Mucosa of gallbladder (tissue), 1 donor: ENCODE measurements at places on chromosomes 11 and 22. TPM values are rescaled to one million over a fixed set of nuclear protein-coding genes. Genes with fewer than 3 reads are reported as not detected.

DNA sequence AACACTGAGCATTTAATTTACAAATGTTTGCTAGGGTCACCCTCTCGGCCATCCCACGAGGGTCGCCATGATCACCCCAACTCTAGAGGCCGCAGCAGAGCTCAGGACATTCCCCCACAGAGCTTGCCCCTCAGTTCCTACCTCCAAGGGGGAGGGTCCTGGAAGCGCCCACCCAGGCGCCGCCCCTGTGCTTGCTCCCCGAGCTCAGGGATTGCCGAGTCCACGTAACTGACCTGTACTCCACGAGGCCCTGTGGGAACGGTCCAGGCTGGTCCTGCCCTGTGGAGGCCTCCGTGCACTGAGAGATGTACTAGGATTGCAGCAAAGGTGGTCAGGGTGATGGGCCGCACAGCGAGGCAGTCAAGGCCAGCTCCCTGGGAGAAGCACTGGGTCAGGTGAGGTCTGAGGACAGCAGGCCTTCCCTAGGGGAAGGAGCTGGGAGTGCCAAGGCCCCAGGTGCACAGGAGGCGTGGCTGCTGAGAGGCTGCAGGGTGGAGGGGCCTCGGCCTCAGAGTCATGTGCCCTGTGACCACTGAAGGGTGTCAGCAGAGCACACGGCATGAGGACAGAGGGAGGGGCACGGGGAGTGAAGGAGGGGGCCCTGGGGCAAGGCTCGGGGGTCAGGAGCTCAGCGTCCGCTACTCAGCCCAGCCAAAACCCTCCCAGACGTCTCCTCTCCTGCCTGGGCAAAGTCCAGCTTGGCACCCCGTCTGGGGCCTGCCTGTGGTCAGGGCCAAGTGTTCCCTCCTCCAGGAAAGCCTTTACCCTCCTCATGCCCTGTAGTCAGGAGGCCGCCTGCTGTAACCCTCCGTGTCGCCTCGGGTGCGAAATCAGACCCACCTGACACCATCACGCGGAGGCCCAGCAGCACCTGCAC is 2.4 kb upstream of the MIOX start:
- peak; percentile 59 for DNase-seq

DNA sequence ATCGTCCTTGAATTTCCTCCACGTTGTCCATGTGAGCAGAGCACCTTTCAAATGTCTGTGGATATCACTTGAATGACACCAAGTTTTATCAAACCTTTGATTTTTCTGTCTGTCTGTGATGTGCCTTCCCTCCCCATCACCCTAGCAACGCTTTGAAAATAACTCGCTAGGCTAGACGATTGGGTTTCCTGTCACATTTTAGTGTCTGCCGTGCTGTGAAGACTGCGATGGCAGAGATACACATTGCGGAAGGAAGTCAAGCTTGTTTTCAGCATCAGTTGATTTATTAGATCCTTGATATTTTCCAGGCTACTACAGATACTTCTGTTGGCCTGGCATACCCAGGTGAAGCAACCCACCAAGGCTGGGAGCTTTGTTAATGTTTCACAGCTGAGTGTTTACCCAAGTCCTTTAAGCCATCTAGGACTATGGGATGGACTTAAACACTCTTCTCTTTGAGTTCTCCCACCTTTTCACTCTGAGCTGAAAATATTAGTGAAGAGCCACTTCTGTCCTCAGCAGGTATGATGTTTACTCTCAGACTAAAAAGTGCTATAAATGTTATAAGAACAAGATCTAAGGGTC is 93.6 kb upstream of the CD44 start:
- DNase-seq = peak; percentile 48

The TEF gene
- total RNA-seq = 28.4 TPM

The OVOL1 gene
- total RNA-seq = 3.5 TPM

GRCh38 chr11:134925432-134925831 is 513.4 kb upstream of the B3GAT1 start:
- DNase-seq = no peak

DNA sequence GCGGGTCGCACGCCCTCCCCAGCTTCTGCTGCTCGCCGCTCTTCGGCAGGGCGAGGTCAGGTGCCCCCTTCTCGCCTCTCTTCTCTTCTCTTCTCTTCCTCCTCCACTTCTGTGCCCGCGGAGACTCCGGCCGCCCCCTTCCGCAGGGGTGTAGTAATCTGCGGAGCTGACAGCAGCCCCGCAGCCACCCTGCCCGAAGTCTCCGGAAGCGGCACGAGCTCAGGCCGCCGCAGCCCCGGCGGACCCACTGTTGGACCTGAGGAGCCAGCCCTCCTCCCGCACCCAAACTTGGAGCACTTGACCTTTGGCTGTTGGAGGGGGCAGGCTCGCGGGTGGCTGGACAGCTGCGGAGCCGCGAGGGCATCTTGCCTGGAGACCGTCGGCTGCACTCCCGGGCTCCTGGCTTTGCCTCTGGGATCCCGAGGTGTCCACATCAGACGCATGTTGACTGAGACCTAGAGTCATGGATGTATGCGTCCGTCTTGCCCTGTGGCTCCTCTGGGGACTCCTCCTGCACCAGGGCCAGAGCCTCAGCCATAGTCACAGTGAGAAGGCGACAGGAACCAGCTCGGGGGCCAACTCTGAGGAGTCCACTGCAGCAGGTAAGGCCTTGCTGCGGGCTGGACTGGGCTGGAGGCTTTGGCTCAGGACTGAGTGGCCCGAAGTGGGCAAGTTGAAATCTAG is 486 bp downstream of the STIM1 start:
- DNase-seq = no peak

The SLC1A2 gene
- 0.58 TPM for total RNA-seq

DNA sequence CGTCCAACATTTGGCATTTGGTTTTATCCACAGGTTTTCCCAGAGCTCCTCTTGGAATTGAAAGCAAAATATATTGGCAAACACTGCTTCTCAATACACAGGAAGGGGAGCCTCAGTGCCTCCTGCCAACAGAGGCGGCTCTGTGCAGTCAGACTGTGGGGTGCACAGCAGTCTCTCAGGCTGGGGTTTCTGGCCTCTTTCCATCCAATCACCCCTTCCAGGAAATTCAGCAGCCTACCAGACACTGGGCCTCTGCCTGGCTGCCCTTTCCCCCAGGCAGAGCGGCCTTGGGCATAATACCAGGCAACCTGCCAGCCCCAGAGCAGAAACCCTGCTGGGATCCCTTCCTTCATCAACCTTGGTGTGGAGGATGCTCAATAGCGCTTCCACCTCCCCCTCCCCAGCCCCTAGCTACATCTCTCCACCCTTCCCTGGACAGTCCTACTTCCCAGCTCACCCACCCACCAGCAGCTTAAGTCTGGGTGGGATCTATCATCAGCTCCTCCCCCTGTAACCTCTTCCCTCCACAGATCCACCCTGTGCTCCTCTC is 17.8 kb upstream of the RAPSN start:
- peak; percentile 37 for DNase-seq

The MUC15 gene
- not detected for total RNA-seq

The CATSPERZ gene
- 0.29 TPM for total RNA-seq

The RAB36 gene
- total RNA-seq = 22.3 TPM

DNA sequence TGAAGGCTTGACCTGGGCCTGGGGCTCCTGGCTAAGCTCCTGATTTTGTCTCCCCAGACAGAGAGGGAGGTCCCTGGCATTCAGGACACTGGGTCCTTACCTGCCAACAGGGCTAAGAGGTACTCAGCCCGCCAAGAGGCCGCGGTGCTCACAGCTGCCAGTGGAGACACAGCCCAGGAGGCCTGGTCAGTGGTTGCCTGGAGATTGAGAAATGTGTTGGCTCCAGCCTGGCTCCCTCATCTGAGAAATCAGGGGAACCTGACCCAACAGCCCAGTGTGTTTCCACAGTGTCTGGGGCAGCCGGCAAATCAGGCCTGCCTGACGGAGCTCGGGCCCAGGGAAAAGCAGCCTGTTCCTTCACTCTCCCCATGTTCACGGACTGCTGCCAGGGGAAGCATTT is 79.4 kb upstream of the NAV2 start:
- peak; percentile 22 for DNase-seq

The TRIM49 gene
- not detected for total RNA-seq

The WEE1 gene
- 108 TPM for total RNA-seq

DNA sequence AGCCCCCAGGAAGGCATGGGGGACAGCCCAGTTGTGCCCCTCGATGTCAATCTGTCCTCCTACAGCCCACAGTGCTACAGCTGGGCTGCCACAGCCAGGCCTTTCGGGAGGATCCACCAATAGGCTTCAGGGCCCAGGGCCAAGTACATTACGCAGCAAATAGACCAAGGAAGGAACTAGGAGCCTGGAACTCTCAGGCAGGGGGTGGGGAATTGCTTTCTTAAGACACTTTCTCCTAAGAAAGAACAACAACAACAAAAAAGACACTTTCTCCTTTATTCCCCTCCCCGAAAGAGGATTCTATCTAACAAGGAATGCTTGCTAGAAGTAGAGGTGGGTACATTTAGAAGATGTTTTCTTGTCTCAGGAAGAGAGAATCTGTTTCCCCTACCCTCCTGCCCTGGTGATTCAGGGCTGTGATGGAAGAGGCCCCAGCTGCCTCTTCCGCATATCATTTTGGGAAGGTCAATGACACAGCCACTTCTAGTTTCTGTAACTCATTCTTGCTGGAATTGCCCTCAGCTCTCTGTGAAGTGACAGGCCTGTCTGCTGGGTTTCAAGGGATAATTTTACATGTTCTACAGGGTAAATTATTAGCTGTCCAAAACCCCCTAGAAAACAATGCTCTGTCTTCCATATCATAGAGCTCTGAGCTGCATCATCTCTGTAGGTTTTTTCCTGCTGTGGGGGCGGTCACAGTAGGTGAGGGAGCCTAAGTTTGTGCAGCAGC is 6.0 kb upstream of the MALAT1 start:
- DNase-seq = peak; percentile 85

DNA sequence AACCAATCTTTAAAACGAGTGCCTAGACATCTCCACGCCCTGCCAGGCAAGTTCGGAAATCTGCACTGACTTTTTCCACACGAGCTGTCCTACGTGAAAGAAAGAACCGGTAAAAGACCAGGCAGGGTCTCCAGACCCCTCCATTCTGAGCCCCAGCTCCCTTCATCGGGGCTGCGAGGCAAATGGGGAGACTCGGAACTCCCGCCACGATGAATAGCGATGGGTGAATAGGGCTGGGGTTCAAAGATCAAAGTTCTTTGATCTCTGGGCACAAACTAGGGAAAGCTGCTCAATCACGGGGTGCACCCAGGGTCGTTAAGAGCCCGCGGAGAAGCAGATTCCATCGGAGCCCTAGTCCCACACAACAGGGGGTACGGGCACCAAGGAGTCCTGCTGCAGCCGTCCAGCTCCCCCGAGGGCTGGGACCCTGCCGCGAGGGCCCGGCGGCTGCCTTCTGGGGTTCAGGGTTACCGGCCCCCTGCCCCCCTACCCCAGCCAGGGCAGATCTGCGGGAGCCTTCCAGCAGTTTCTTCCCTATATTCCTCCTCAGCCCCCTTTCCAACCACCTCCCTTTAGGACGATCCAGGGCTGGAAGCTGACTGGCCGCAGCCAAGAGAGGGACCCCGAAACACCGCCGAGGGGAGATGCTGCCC is 1.1 kb downstream of the LRP4 start:
- DNase-seq = no peak

The KLHDC7B gene
- total RNA-seq = 0.17 TPM

GRCh38 chr11:75777461-75778110 is 9.0 kb downstream of the DGAT2 start:
- DNase-seq = no peak

- no peak for DNase-seq
These were observed 59.7 kb upstream of the GDPD4 start for GRCh38 chr11:77361184-77361583.

The GTSE1 gene
- 1.3 TPM for total RNA-seq

The CNTN5 gene
- total RNA-seq = 0.17 TPM

GRCh38 chr11:14764579-14765527 is 121.2 kb downstream of the PDE3B start:
- no peak for DNase-seq
